NCI-H460 (cell line): ENCODE measurements at places on chromosomes 4 and X.
A peak's percentile ranks its signal among the peaks of the same experiment; 100 is the strongest.

- no peak for DNase-seq
Measured at GRCh38 chrX:13364230-13364857, 44.5 kb upstream of the ATXN3L start.

- no peak for DNase-seq
Measured at GRCh38 chr4:106371161-106371560, 2.6 kb upstream of the GIMD1 start.

- no peak for DNase-seq
Measured at GRCh38 chr4:114136069-114136468, 156.6 kb upstream of the ARSJ start.

DNA sequence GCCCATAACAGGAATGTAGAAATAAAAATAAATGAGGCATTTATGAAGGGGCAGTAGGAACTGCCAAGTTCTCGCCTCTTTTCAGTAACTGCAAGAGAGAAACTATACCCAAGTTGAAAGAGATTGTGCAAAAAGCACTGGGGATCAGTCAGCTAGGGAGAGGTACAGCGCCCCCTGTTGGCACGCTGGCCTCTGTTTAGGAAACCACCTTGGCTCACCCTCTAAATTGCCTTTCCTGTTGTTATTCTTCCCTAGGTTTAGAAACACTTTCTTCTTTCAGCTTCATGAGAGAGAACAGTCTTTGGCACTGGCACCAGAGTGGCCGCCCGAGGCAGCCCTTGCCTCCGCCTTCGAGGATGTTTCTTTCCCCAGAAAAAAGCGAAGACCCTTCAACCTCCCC lies 348.5 kb downstream of the MID1IP1 start:
- peak; percentile 21 for DNase-seq

- no peak for DNase-seq
Measured at GRCh38 chrX:1231850-1232465, 19.5 kb upstream of the CRLF2 start.

DNA sequence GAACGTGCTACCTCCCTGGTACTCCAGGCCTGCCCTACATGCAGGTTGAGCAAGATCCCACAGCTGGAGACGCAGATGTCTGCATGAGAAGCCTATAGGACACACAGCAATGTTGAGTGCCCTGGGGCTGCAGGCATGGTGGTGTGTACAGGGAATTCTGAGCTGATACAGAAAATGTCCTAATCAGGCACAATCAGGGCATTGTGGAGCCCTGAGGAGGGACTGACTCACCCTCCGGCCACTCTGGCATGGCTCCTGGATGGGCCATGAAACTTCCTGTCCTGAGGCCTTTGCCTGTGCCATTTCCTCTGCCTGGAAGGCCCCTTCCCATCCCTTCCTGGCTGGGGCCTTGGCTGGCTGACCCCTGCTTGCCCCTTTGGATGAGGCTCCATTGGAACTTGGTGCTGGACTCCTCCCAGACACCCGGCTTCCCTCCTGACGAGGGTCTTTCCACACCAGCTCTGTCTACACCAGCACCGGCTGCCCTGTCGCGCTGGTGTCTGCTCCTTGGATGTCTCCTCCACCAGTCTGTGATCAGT lies 16.7 kb upstream of the AFAP1 start:
- no peak for DNase-seq

DNA sequence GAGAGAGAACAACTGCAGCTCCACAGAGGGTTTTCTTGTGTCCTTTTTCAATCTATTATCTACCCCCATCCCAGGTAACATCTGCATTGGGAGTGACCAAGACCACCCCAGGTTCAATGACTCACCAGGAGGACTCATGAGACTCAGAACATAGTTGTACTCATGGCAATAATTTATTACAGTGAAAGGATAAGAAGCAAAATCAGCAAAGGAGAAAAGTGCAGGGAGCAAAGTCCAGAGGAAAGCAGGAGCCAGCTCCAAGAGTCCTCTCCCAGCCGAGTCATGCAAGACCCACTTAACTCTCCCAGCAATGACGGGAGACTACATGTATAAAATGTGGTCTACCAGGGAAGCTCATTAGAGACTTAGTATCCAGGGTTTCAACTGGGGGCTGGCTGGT lies 129.5 kb upstream of the RBPJ start:
- no peak for DNase-seq

GRCh38 chrX:155065035-155065734 lies 5.8 kb downstream of the CMC4 start:
- DNase-seq: no peak

DNA sequence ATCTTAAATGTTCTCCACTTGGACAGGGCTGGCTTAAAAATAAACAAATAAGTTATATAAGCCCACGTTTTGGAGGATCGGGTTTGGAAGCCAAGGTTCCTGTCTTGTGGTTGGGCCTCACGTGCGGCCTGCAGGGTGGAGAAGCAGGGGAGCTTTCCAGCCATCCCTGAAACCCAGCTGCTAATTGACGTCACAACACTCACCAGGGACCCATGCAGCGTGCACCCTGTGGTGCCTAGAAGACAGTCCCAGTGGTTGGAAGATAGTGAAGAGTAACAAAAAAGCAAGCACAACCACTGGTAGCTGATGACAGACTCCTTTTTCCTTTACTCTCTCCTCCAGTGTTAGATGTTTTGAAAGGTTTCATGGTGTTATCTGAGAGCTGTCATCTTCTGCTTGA lies 142.0 kb upstream of the RBPJ start:
- no peak for DNase-seq

DNA sequence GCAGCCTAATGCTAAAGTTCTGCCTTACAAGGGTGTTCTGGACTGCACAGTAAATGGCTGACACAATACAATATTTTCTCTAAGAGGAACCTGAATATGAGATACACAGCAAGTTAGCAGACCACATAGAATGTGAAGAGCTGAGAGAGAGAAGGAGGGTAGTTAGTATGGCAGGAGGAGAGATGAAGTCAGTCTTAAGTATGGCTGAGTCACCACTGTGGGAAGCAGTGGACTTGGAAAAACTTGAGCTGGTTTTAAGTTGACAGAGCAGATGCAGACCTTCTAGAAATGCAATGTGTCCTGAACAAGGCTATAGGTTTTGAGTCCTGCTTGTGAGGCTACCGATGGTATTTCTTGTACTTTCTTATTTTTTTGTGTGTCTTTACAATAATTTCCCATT lies 172.5 kb downstream of the SH2D1A start:
- no peak for DNase-seq

GRCh38 chr4:119016636-119017035 lies 119.0 kb upstream of the MYOZ2 start:
- no peak for DNase-seq

DNA sequence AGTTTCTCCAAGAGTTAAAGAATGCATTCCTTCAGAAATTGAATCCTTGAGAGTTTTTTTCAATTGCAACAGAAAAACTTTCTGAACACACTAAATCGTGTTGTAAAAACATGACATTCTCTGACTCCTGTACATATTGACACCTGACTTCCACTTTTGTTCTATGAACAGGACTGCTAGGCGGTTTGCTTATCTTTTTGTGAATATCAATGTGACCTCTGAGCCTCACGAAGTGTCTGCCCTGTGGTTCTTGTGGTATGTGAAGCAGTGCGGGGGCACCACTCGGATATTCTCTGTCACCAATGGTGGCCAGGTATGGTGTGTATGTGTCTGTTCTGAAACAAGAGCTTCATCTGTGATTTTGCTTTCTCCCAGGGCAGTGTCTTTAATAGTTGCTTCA lies 71.9 kb downstream of the MAOA start:
- no peak for DNase-seq

DNA sequence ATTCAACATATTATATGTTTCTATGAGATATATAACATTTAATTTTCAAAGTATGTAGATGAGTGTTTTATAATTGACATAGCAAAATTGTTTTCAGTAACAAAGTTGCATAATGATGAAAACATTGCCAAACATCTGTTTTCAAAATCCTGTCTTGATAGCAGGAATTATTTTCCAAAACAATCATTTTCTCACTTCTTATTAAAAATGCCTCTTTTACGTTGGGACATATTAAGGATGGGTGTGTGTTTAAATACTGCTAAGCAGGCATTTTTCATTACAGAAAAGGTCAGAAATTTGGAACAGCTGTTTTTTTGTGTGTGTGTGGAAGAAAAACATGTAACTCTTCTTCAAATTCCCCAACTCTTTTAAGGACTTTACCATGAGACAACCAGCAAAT lies 452.0 kb downstream of the SPRY1 start:
- no peak for DNase-seq

- DNase-seq: no peak
Measured at GRCh38 chr4:76641351-76641750, 206.3 kb downstream of the SHROOM3 start.

DNA sequence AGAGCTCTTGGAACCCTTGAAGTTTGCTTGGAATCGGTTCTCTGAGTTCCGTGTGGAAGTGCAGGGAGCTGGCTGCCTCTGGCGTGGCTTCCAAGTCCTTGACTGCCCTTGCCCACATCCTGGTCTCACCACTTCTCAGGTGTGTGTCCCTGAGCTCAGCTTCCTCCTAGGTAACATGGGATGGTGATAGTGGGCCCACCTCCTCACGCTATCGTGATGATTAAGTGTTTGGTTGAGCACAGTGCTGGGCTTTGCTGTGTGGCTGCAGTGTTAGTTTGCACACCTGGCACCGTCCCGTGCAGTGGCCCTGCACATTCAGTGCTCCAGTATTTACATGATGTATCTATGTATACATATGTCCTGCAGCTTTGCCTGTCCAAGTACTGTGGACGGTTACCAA lies 81.5 kb downstream of the CLDN34 start:
- no peak for DNase-seq

GRCh38 chr4:76087007-76087769 lies 12.7 kb downstream of the ART3 start:
- peak; percentile 59 for DNase-seq

DNA sequence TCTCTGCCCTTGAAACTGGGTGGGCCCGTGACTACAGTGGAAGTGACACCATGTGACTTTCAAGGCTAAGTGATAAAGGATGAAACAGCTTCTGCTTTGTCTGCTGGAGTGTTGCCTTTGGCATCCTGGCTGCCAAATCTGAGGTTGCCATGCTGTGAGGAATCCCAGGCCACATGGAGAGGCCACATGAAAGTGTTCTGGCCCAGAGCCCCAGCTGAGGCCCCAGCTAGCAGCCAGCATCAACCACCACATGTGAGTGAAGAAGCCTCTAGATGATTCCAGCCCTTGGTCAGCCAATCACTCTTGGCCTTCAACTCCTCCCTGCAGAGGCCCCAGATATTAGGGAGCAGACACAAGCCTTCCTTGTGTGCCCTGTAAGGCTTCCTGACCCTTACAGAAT lies 94.4 kb upstream of the BCOR start:
- DNase-seq: no peak

GRCh38 chr4:5209862-5210261 lies 158.6 kb downstream of the STK32B start:
- no peak for DNase-seq

DNA sequence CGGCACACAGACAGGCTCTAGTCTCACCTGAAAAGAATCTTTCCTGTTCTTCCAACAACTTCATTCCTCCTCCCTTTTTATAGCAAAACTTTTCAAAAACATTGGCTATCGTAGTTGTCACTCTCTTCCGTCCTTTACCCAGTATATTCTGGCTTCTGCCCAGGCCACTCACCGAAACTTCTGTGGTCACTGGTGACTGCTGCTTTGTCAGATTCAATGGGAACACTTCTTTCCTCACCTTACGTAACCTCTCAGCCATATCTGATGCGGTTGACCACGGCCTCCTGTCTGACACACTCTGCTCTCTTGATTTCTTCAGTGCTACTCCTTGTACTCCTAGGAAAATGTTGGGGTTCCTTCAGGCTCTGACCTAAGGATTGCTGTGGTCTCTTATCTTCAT lies 9.2 kb upstream of the RNF150 start:
- DNase-seq: no peak

DNA sequence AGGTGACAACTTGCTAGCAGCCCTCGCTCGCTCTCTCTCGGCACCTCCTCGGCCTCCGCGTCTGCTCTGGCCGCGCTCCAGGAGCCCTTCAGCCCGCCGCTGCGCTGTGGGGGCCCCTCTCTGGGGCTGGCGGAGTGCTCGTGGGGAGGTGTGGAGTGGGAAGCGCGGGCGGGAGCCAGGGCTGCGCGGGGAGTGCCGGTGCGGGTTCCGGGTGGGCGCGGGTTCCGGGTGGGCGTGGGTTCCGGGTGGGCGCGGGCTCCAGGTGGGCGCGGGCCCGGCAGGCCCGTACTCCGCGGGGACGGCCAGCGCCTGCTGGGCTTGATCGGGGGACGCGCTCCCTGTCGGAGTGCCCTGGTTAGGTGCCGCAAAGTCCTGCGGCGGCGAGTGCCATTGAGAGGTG lies 384.3 kb downstream of the GPM6A start:
- no peak for DNase-seq

DNA sequence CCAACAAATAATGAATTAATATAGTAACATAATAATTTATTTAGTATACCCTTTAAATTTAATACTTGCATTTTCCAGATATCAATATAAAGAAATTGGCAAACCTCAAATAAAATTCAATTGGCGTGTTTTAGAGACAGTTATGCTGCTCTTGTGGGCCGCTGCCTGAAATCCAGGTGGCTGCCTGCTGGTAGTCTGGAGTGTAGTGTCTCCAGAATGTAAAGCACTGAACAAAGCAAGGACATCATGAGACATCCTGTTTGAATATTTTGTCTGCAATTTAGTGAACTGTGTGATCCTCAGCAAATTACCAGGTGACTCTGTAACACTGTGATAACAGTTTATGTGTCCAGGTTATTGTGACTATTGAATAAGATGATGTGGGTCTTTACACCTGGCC lies 29.9 kb downstream of the ZFP42 start:
- no peak for DNase-seq

- DNase-seq: no peak
Measured at GRCh38 chr4:56289934-56290333, 97.4 kb downstream of the AASDH start.

GRCh38 chr4:156816360-156816755 lies 155.2 kb downstream of the PDGFC start:
- no peak for DNase-seq

GRCh38 chrX:21993265-21993664 lies 38.9 kb upstream of the PHEX start:
- DNase-seq: no peak

DNA sequence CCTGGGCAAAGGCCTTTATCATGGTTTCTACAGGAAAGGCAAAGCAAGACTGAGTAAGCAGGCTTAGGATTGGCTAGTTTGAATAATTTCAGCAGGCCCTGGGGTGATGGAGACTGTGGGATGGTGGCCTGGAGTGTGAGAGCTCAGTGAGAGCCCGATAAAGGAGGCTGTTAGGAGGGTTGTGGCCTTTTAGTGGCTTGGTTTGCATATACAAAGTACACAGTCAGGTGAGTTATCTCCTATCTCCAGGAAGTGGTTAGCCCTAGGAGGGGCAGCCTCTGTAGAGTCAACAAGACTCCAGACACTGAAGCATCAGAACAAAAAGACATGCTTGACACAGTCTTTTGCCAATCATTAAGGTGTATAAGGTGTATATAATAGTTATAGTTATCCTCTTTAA lies 157.2 kb downstream of the CFAP299 start:
- DNase-seq: no peak

GRCh38 chr4:176608346-176608745 lies 184.4 kb downstream of the VEGFC start:
- no peak for DNase-seq
